NCI-H2029 (cell line): ENCODE measurements at places on chromosomes 12 and 14.
A peak's percentile ranks its signal among the peaks of the same experiment; 100 is the strongest.

DNA sequence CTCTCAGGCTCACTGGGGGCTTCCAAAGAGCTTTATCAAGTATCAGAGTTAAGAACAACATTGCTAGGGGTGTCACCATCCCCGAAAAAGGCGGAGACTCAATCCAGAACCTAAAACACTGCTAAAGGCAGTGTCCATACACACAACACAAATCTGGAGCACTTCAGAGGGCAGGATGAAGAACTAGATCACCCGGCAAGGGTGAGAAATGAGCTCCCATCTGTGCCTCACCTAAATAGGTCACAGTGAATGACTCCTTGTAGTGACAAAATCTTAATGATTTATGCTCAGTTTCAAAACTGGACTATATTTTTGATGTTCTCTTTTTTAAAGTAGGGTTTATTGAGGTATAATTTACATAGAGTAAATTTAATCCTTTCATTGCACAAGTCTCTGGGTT is 25.6 kb downstream of the NIN start:
- DNase-seq, result no peak

GRCh38 chr12:112820796-112821195 is 29.2 kb downstream of the RPH3A start:
- DNase-seq, result no peak

GRCh38 chr14:23481979-23482822 is 12.7 kb downstream of the NGDN start:
- DNase-seq, result no peak

GRCh38 chr14:99840774-99841305 is 47.6 kb downstream of the EML1 start:
- no peak for DNase-seq

DNA sequence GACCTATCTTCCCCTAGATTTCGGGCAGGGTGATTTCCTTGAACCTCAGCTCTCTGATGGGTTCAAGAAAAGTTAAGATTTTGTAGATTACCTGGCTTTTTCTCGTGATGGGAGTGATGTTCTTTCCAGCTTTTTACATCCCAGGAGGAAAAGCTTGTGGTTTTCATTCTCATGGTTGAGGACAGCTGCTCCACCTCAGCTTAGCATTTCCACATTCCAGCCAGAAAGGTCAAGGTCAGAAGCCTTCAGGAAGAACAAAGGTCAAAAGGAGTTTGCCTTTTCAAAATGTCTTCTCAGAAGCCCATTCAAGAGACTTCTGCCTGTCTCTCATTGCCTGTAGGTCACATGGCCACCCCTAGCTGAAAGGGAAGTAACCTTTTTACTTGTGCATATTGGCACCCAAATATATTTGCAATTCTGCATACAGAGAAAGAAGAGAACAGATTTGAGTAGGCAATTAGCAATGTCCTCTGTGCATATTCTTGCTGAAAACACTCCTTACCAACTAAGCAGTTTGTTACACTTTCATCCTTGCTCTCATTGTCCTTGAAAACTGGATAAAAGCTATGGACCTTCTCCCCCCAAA is 6.6 kb upstream of the ADGRD1 start:
- no peak for DNase-seq

DNA sequence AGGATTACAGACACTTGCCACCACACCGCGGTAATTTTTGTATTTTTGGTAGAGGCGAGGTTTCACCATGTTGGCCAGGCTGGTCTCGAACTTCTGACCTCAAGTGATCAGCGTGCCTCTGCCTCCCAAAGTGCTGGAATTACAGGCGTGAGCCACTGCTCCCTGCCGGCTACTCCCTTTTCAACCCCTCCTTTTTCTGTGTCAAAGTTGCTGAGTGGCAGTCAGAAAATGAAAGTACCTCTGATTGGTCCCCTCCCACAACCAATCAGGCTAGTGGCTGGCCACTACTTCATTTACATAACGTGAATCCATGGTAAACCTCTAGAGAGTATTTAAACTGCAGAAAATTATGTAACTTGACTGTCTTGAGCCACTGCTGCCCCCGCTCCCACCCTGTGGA is 5.9 kb downstream of the RESF1 start:
- DNase-seq, result no peak

GRCh38 chr12:116213014-116213413 is 64.5 kb downstream of the MED13L start:
- no peak for DNase-seq

DNA sequence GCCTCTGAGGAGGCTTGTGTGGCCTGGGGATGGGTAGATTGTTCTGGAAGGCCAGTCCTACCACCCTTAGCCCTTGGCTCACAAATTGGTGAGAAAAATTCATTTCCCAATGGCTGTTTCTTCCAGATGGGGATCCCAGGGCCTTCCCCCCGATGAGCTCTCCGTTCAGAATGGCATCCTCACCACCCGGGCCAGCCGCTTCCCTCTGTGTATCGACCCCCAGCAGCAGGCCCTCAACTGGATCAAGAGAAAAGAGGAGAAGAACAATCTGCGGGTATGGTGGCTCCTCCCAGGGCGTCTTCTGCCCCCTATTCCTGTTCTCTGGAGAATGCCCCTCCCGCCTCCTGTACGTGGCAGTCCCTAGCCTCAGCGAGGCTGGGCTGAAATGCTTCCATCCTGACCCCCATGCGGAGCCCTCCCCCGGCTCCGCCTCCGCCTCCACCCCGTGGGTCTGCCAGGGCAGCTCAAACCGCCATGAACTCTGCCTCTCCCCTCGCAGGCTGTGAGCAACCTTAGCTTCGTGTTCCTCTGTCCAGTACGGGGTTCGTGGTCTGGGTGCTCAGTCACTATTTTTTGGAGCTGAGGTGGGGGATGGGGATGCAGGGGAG is 57.8 kb downstream of the CCDC92 start:
- no peak for DNase-seq

DNA sequence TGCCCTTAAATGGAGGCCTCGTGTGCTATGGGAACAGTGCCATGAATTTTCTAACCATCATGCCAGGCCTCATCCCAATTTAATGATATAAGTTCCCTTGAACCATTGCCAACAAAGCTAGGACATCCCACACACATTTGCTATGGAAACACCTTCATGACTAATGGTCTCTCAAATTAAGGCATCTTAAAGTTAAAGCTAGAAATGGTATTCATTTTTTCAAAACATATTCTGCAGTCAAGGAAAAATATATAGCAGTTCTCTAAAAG is 117.3 kb downstream of the BTG1 start:
- no peak for DNase-seq

GRCh38 chr12:52190860-52191729 is 719 bp downstream of the KRT80 start:
- DNase-seq, result no peak

GRCh38 chr12:85755760-85756159 is 80.4 kb downstream of the RASSF9 start:
- no peak for DNase-seq

- peak; percentile 38 for DNase-seq
Observed at GRCh38 chr12:52156757-52157565, 34.9 kb downstream of the KRT80 start.

DNA sequence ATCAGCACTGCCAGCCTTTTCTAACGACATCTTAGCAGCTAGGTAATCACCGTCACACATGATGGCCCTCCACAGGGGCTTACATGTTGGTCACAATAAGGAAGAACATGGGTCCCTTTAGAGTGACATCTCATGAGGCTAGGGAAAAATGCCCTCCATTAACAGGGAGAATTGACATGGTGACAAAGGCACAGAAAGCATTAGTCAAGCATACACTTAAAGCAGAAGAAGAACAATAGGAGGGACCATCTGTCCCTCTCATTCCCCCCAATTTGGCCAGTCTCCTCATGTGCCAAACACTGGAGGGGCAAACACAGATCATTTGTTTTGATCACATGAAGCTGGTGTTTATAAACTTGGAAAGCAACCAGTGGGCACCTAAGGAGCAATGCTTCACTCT is 78.0 kb downstream of the GRIP1 start:
- DNase-seq, result peak; percentile 80
